ENCODE measurements at places on chromosomes 5 and 9.

DNA sequence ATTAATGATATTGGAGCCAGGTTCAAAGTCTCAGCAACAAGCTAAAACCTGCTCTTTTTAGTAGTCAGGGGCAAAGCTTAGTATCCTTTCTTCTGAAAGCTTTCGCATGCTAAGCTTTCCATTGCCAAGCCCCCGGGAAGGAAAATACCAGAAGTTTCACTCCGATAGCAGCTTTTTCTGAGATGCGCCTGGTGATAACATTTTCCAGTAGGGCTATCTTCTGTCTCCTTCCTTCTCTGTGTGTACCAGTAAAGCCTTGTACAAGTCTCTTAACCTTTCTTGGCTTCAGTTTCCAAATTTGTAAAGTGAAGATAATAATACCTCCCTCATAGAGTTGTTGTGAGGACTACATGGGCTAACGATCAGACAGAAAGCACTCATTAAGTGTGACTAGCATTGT is 36.7 kb downstream of the DOCK8 start:
- no peak for DNase-seq

GRCh38 chr5:124580925-124581737 is 165.3 kb downstream of the ZNF608 start:
- no peak for DNase-seq

GRCh38 chr5:109762821-109763220 is 73.1 kb downstream of the MAN2A1 start:
- DNase-seq: no peak

DNA sequence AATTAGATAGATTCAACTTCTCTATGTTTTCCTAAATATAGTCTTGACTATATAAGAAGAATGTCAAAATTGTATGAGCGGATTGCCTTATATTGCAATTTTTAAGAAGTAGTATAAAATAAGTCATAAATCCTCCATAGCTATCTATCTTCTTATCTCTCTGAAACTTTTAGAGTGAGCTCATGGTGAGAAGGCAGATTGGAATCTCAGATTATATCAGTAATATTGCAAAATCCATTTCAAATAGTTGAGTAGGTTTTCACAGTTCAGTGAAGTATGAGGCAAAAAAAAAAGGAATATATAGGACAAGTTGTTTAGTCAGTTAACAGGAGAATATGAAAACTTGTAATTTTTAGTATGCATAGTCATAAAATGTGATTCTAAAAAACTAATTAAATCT is 156.4 kb downstream of the FAM174A start:
- no peak for DNase-seq
